ENCODE measurements at places on chromosomes 1 and 21.

DNA sequence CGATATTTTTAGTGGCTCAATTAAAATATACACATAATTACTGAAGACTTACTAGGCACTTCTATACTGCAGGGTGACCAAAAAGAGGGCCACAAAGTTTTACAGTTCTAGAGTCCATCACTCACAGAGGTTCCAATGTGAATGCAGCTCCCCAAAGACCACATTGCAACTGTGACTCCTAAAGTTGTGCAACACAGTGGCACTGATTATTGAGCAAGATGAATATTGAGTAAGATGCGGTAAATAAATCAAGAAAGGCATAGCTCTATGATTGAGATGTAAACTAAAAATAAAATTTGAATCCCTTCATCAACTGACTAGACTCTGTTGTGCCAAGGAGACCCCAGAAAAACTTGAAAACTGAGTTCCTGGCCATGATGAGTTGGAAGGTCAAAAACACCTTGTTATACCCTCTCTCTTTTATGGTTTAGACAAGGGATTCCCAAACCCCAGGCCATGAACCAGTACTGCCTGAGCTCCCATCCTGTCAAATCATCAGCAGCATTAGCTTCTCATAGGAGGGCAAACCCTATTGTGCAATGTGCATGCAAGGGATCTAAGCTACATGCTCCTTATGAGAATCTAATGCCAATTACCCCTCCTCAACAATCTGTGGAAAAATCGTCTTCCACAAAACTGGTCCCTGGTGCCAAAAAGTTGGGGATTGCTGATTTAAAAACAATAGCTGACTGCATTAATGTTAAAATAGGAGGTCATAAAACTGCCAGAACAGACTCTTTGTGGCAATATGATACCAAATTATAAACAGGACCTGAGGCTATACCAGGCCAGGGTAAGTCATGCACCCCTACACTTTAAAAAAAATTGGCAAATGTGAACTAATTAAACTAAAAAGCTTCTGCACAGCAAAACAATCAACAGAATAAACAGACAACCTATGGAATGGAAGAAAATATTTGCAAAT lies 94.3 kb downstream of the ADGRL4 start:
- no peak for DNase-seq

DNA sequence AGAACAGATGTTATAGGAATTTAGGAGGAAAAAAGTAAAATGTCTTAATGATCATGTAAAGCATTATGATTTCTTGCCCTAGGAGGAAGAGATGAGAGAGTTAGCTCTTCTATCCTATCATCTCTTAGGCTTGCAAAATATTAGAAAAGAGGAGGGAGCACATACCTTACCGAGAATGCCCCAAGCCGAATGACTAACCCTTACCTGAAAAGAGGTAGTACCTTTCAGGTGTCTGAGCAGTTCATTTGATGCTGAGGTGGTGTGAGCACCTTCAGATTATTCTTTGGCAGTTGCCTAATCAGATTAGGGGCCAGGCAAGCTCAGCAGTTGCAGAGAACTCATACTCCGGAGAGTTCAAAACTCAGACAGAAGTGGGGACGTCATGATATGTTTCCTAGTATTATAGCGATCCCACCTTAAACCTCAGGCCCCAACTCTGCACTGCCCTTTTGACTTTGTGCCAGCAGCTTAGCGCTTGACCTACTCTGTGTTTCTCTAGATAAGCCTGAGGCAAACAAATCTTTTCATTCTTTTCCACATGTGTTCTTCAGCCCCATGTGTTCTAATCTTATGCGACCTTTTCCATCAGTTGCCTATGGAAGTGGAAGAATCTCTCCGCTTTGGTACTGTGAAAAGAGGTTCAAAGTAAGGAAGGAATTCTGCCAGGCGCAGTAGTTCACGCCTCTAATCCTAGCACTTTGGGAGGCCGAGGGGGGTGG lies 52.5 kb downstream of the ATP2B4 start:
- DNase-seq = no peak

- no peak for DNase-seq
Observed at GRCh38 chr1:205396967-205397616, 24.8 kb downstream of the LEMD1 start.

DNA sequence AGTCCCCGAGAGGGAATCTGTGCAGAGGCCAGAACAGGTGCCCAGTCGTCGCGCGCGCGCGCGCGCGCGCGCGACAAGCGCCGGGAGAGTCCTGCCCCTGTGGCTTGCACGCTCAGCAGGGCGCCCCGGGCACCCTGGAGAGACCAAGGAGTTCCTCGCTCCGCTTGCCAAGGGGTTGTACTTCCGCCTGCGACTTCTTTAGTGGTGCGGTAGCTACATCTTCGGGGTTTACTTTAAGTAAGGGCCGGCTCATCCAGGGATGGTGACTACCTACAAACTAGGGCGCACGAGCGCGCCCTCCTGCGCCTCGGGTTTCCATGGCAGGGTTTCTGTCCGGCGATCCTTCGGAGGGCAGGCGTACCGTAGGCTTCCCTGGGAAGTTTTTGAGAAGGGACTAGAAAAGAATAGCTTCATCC lies 1.4 kb downstream of the LHX4 start:
- no peak for DNase-seq

GRCh38 chr1:96475903-96476302 lies 245.7 kb upstream of the PTBP2 start:
- no peak for DNase-seq

DNA sequence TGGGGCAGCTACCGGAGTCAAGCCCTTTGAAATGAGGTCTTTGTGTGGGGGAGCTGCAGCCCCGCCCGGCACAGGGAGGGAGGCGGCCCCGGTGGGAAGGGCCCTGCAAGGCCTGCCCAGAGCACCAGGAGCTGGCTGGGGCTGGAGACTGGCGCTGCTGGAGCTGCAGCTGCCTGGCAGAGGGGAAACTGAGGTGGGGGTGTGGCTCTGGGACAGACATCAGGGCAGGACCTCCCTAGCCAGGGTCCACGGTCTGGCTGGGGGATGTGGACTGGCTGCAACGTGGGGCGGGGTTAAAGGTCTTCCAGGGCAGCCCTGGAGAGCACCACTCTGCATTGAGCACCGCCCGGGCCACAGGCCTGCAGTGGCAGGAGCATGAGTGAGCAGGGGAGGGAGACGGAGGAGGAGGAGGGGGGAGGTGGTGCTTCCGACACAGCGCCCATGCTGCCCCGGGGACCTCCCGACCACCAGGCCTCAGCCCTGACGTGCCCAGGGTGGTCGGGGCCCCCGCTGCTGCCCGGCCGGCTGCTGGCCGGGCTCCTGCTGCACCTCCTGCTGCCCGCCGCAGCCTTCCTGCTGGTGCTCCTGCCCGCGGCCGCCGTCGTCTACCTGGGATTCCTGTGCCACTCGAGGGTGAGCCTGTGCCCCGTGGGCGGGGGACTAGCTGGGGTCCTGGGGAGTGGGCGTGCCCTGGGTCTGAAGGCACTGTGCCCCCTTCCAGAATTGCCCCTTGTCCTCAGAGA lies 4.8 kb upstream of the ANKRD65 start:
- DNase-seq = no peak

GRCh38 chr21:39221282-39221996 lies 38.2 kb upstream of the PSMG1 start:
- no peak for DNase-seq

GRCh38 chr1:115138271-115138670 lies 49.0 kb upstream of the TSPAN2 start:
- DNase-seq = no peak

DNA sequence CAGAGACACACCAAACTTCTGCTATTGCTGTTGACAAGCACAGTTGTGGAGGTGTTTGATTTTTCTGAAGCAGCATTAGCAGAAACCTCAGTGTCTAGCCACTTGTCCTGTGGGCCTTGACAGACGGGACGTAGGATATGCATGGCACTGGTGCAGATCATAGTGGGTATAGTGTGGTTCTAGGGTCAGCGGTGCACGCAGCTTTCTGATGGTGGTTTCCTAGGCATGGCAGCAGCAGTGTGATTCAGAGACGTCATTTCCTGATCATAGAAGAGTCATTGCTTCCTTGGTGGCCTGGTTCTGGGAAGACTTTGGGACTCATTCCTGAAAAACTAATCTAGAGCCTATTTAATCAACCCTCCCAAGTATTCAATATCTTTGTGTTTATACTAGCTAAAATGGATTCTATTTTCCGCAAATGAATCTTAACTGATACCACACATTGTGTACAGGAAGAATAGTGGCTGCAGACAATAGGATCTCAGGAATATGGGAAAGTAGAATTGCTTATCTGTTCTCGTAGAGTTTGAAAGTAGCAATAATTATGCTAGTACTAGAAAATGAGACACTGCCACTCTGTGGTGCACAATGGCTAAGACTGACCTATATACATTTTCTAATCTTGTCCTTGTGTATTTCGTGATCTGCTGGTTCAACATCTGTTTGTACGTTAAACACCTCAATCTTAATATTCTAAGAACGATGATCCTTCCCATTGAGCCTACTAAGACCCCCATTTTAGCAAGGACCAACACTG lies 2.8 kb upstream of the USP1 start:
- DNase-seq = no peak

DNA sequence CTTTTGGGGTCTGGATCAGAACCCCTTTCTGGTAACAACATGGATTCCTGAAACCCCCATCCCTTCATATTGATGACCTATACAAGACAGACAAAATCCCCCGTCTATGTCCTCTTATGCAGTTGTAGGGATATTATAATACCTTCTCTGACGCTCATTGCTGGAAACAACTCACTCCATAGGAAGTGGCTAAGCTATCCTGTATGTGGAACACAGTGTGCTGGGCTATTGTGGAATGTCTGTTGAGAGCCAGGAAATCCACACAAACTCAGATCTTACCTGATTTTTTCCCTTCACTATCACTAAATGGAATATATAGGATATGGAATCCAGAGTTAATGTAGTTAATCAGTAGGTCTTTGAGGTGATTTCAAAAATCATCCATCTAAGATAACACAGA lies 17.7 kb upstream of the PIK3R3 start:
- no peak for DNase-seq

DNA sequence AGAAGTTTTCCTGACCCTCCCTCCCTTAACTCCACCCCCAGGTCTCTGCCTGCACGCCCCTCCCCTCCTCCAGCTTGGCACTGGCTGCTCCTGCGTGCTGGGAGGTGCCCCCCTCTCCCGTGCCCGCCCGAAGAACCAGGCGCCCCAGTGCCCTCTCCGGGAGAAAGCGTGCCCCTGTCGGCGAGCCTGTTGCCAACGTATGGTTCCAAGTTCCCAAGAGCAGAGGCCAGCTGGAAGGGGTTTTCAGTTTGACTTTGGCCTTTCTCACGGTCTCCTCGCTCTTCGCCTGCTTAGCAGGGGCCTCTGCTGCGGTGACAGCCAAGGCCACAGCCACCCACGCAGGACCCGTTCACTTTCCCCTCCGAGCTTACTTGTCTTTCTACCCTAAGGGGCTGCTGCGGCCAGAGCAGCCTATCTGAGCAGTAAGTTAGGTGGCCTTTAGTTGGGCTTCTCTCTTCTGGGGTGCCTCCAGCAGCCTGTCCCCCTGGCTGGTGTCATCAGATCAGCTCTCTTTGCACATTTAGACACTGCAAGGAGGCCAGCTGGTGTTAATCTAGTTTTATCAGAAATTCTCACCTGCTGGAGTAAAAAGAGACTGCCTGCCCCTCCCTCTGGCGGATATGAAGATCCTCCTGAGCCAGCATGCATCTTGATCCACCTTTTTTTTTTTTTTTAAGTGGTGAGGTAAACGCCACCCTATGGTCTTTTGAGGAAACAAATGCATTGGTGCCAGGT lies 1.5 kb downstream of the STUM start:
- DNase-seq = no peak

DNA sequence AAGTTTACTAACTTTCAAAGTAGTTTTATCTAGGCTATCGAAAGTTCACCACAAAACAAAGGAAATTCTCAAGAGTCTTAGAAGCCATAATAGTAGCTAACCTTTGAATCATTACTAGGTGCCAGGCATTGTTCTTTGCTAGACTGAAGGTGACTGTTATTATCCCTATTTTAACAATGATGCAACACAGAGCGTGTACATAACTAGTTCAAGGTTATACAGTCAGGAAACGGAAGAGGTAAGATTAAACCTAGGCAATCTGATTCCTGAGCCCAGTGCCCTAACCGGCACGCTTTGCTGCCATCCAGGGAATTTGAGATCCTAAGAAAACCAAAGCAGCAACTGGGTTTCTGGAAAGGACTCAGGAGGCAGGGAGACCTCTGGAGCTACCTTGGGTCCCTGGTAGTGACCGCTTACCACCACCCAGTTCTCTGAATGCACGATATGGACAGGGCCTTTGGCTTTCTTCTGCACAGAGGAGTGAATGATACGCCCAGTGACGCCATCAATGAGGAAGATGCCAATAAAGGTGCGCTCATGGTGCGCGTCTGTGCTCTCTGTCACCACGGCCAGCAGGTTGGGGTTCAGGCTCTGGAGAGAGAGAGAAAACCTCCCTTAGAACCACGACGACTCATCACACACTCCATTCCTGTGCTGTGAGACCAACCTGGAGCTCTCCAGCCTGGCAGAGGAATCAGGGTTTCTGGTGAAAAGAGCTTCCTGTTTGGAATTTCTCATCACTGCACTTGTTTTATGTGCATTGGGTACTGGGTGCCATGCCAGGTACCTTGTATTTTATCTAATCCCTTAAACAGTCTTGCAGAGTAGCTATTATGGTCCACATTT lies 13.1 kb upstream of the UBR4 start:
- no peak for DNase-seq

DNA sequence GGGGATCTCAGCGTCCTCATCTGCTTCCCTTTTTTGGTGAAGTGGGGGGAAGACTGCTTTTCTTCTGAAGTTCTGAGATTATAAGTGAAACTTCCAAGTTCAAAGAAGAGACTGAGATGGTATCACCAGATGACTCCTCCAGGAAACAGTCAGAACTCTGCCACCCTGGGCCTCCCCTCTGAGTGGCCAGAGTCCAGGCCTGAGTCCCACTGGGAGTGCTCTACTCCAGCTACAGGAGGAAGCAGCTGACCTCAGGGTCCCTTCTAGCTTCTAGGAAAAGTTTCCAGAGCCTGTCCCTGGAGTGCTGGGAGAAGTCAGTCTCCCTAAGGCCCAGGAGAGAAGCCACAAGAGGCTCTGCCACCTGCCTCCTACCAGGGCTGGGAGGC lies 104.7 kb downstream of the CASZ1 start:
- no peak for DNase-seq

DNA sequence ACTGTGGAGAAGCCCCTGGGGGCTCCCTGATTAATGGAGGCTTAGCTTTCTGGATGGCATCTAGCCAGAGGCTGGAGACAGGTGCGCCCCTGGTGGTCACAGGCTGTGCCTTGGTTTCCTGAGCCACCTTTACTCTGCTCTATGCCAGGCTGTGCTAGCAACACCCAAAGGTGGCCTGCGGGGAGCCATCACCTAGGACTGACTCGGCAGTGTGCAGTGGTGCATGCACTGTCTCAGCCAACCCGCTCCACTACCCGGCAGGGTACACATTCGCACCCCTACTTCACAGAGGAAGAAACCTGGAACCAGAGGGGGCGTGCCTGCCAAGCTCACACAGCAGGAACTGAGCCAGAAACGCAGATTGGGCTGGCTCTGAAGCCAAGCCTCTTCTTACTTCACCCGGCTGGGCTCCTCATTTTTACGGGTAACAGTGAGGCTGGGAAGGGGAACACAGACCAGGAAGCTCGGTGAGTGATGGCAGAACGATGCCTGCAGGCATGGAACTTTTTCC lies 24.8 kb downstream of the PCSK9 start:
- DNase-seq = no peak

- DNase-seq = no peak
Observed at GRCh38 chr1:193794239-193794638, 607.8 kb upstream of the B3GALT2 start.

All from stimulated activated CD8-positive, alpha-beta memory T cell treated with anti-CD3 and anti-CD28 coated beads, Interleukin-4, amount 100 ng/mL, for 24 hours (primary cell).